Muscle of back (tissue), 13 donors: ENCODE measurements at places on chromosomes 7 and 10. TPM values are rescaled to one million over a fixed set of nuclear protein-coding genes. Genes with fewer than 3 reads are reported as not detected.

ANKRD61 gene
- 1.7 TPM for polyA plus RNA-seq

GRCh38 chr10:113939212-113939860, 84.9 kb downstream of the NHLRC2 start:
- no peak for DNase-seq

GRCh38 chr10:19772972-19773371, 43.3 kb upstream of the PLXDC2 start:
- DNase-seq: no peak

CCL24 gene
- 0.50 TPM for polyA plus RNA-seq

DNA sequence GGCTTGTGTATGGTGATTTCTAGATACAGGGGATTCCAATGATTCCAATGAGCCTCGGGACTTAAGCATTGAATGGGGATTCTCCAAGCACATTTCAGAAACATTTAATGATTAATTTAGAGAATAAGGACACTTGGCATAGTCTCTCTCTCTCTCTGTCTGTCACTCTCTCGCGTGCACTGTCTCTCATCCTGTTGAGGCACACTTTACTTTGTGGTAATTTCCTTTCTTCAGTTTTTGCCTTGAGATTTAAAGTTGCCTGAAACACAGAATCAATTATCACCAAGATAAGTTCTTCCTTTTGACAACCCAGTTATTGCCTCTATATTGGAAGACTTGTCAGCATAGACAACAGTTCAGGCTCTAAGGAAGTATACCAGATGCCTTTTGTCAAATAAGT, 131.6 kb downstream of the ARID5B start:
- DNase-seq: no peak

DNA sequence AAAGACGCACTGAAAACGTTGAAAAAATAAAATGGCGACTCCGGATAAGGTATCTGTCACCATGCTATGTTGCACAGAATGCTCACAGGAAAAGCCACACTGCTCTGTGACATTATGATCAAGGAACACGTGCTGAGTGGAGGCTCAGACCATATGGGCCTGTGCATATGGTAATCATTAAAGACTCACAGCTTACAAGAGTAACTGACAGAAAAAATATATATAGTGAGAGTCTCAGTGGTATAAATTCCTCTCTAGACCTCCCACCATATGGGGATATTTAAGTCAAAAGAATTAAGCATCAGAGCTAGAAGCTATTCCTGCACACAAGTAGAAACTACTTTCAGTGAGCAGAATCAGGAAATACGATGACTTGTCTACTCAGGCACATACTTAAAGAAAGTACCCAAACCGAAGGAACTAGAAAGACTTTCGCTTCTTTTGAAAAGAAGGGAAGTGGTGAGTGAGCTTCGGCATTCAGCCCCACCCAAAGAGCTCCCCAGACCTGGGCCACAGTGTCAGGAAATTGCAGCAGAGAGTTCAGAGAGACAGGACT, 65.1 kb upstream of the MPP7 start:
- peak; percentile 32 for DNase-seq

IFT22 gene
- 27.3 TPM for polyA plus RNA-seq

GRCh38 chr7:91668217-91668616, 212.3 kb downstream of the MTERF1 start:
- no peak for DNase-seq

GRCh38 chr10:125226005-125226404, 65.6 kb upstream of the CTBP2 start:
- DNase-seq: no peak

DNA sequence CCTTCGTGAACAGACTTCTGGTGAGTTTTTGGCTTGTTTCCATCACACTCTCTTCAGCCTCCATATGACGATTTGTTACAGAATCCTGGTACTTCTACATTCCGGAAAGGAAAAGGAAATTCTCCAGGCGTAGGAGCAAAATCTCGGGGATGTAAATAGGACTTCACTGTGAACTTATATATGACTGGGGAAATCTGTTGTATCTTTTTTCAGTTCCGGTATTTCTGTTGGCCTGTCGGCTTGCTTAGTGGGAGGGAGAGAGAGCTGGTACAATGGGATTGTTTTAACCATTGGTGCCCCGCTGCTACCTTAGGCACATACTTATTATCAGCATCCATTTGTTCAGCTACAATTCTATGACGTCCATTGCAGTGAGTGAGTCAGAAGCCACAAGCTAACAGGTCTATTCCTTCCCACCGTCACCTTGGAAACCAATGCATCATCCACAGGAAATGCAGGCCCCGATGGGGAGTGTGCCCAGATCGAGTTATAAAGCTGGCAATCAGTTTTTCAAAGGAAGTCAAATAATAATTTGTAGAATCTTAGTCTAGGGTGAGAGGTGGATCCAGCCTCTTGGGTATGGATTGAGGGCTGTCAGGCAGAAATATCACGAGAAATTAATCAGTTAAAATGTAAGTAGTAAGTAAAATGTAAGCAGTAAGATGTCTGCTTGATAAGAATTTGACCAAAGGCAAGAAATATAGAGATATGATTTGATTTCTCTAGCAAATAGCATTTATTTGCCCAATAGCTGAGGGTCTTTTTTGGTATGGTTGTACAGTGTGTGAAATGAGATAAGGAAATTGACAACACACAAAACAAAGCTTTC, 92.0 kb upstream of the MKLN1 start:
- DNase-seq: no peak

DNA sequence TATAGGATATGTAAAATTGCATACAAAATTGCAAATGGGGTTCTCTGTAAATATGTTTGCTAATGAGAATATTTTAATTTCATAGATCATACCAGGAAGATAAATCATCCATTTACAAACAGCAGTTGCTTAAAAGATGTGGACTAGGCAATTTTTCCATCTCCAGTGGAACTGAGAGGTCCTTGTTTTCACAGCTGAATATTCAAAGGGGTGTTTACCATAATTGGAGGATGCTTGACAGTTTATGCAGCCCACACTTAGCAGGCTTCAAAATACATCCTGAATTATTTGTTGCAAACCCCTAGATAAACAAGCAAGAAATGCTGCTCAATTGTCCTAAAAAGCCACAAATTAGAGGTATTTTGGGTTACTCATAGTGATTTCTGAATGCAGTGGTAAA, 69.9 kb downstream of the ADARB2 start:
- no peak for DNase-seq

DNA sequence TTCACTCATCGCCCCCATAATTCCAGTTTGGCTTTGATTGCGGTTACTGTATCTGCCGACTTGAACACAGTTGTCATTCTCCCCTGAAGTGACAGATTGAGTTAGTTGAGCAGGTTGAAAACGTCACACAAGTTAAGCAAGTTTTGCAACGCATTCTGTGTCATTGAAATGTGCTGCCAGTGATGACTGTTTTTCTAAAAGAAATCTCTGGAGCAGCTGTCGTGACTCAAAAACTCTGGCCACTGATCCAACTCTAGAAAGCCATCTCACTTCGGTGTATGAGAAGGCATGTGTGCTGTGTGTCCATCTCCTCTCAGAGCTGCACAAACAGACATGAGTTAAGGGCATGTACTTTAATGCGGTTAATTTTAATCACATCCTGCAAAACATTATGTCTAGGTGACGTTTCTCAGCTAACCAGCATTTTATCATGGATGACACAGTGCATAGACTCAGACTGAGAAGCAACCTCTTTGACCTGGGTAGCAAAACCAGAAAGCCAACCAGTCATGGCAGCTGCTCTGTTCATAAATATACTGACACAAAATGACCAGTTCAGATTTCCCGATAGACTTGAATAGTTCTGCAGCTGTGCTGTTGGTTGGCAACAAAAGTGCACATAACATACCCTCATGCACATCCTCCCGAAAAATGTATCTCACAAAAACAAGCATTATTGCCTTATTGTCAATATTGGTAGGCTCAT, 69.3 kb downstream of the CSTF2T start:
- peak; percentile 66 for DNase-seq

CPXM2 gene
- 0.82 TPM for polyA plus RNA-seq

FOXI2 gene
- 0.25 TPM for polyA plus RNA-seq

GRCh38 chr7:55080000-55080623, 61.3 kb downstream of the EGFR start:
- no peak for DNase-seq

DNA sequence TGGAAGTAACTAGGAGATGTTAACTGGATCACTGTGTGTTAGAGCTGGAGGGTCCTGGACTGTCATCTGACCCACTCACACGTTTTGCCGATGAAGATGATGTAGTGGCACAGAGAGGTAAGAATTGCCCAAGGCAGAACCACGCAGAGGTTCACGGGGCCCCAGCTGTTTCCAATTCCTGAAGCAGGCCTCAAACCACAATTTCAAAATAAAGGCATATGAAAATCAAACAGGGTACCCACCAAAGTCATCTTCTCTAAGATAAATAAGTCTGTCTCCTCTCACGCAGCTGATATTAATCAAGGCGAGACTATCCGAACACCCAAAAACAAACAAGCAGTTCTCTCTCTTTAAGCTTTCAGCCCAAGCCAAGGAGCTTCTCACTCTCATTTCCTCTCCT, 113.3 kb upstream of the JCAD start:
- DNase-seq: no peak

VWDE gene
- 0.98 TPM for polyA plus RNA-seq

DNA sequence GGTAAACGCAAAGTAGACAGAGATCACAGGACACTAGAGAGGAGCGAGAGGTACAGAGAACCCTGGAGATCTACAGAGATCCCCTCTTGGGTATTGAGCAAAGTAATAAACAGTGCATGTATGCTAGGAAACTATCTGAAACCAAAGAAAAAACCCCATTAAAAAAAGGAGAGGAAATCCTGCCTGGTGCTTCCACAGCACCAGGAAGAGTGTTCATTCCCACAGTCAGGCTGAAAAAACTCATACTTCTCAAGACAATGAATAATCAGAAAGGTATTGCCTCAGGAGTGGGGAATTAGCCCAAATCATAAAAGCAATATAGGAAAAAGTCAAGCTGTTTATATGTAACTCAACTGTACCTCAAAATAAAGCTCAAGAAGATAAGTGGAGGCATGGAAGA, 59.1 kb downstream of the ANKRD26 start:
- DNase-seq: no peak

APBB1IP gene
- polyA plus RNA-seq: 2.8 TPM

GRCh38 chr10:71605263-71605962, 114.2 kb downstream of the C10orf105 start:
- no peak for DNase-seq

DNA sequence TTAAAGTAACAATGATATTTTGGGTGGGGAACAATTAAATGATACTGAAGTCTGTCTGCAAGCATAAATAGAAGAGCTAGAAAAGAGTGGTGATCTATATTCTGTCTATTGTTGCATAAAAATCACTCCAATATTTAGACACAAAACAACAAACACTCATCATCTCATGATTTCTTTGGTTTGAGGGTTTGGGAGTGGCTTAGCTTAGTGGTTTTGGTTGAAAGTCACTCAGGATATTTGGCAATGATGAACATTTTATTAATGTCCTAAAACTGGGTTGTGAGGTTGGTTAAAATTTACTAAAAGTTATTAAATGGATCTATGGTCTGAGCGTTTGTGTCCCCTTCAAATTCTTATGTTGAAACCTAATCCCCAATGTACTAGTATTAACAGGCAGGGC, 54.7 kb upstream of the EGFR start:
- DNase-seq: no peak

DNA sequence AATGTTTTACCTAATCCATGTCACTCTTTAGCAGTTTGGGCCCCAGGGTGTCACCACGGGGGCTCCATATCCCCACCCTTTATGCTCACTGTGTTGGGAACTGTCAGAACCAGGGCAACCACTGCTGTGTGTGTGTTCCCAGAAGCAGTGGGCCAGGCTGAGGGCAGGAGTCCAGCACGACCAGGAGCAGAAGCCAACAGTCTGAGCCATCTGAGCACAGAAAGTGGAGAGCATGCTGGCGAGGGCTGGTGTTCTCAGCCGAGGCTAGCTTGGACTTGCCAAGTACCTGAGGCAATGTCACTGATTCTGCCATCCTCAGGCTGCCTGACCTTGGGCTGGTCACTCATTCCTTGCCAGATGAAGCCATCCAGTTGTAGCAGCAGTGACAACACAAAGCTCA, 285.0 kb downstream of the BMPER start:
- peak; percentile 47 for DNase-seq

HOXA7 gene
- 8.6 TPM for polyA plus RNA-seq

GRCh38 chr10:74373059-74373458, 222.0 kb downstream of the ADK start:
- no peak for DNase-seq

- no peak for DNase-seq
Measured at GRCh38 chr7:112828696-112829095, 38.5 kb upstream of the TMEM168 start.

- DNase-seq: no peak
Measured at GRCh38 chr7:48091506-48092433, 2.7 kb downstream of the UPP1 start.

DNA sequence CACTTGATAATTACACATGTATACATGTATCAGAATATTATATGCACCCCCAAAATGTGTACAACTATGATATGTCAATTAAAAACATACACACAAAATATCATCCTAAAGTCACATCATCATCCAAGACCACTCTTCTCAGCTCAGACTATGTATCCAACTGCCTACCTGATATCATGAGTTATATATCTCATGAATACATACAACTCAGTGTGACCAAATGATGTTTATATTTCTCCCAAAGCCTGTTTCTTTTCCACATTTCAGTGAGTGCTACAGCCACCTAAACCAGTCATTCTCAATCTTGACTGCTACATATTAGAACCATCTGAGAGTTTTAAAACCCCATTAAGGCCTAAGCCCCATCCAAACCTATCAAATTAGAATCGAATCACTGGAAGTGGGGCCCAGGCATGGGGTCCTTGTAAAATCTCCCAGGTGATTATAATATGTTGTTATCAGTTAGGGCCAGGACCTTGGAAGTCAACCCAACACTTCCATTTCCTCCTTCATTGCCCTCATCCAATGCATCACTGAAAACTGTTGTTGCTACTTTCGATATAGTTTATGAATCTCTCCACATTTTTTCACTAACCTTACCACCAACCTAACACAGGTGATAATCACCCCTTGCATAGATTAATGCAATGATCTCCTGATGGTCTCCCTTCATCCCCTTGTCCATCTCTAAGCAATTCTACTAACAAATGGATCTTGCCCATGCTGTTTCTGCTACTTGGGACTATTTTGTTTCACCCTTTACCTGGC, 53.8 kb upstream of the ITGB8 start:
- no peak for DNase-seq

GRCh38 chr7:82600531-82600930, 157.0 kb upstream of the CACNA2D1 start:
- DNase-seq: no peak

GRCh38 chr7:69091521-69091920, 506.8 kb upstream of the AUTS2 start:
- DNase-seq: no peak

DNA sequence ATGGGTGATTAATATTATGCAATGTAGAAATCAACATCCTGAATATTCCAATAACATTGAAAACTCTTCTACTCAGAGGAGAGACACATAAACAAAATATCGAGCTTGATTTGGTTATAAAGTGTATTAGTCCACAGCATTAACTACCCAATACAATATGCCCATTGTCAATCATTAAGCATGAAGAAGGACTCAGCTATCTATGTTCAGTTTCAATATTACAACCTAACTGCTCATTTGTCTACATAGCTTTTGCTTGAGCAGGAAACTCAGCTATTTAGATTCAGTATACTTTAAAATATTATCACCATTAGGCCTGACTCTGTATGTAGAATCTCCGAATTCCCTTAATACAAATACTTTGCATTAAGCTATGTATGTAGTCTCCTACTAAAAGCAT, 262.6 kb downstream of the SEMA3A start:
- no peak for DNase-seq

PARD3 gene
- polyA plus RNA-seq: 40.3 TPM

FANK1 gene
- polyA plus RNA-seq: 0.71 TPM
